ENCODE measurements at places on chromosomes 5 and 9.
A peak's percentile ranks its signal among the peaks of the same experiment; 100 is the strongest.

- DNase-seq: no peak
Observed at GRCh38 chr5:75450069-75450468, 61.4 kb downstream of the CERT1 start.

DNA sequence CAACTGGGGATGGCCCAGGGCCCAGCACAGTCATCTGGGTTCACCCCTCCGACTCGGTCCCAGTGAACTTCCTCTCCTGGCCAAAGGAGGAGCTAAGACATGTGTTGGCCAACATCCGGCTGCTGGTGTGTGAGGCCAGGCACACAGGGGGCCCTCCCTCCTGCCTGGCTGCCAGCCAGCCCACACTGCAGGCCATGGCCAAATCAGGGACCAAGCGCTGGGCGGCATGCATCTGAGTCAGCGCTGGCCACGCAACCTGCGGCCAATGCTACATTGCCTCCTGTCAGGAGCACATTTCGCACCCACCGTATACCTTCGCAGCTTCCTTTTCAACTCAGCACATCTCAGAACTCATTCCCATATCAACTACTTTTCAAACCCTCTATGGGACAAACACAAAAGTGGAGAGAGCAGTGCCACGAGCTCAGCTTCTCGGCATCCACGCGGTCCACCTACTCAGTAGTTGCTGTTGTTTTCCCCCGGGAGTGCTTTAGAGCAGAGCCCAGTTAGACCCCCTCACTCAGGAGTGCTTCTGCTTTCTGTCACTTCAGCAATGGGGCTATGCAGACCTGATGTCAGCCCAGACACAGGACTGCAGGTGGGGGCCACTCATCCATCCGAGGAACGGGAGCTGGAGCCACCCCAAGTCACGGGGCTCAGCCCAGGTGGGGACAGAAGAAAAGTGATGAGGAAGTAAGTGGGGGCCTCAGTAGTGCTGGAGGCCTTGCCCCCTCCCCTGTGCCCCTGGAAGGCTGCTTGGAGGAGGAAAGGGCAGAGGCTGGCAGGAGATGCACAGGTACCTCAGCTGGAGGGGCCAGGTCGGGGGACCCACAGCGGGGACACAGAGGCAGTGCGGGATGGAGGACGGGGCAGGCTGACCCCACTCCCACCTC, 13.9 kb downstream of the NINJ1 start:
- DNase-seq: no peak

- no peak for DNase-seq
Observed at GRCh38 chr9:114888607-114889006, 41.8 kb downstream of the TNFSF8 start.

DNA sequence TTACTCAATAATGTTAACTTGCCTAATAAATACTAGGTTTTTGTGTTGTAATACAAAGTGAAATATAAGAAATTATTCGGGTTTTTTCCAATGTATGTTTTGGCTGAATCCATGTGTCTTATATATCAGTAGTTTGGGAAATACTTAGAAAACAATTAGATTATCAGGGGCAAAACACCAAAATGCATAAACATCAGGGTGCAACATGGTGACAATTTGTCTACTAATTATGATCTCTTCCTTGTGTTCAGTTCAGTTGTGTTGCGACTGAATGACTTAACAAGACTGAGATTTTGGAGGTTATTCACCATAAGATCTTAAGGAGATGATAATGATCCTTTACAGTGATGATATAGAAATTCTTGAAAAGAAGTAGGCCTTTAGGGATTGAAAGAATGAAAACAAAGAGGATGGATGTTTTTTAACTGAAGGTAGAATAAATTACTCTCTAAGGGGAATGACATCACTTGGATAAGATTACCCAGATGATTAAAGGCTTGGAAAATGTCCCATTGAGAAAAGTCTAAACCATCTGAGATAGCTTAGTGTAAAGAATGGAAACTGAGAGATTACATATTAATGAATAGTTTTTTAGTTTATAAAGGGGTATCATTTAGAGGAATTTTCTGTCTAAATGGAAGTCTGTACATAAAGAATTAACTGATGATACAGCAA, 415.8 kb downstream of the SPATA31D1 start:
- no peak for DNase-seq

GRCh38 chr9:6134661-6135180, 80.9 kb upstream of the IL33 start:
- no peak for DNase-seq

- no peak for DNase-seq
Observed at GRCh38 chr5:127297348-127298035, 6.9 kb downstream of the MEGF10 start.

- DNase-seq: peak; percentile 51
Observed at GRCh38 chr9:96139592-96140295, 162.2 kb downstream of the HSD17B3 start.

- DNase-seq: no peak
Observed at GRCh38 chr9:137222190-137223077, at the start of gene RNF208. TSS of gene RNF208 (minus strand) at chr9:137222240. CDS start at chr9:137221212, 1,028 bp downstream.

GRCh38 chr9:87513880-87514535, 16.3 kb downstream of the DAPK1 start:
- no peak for DNase-seq

DNA sequence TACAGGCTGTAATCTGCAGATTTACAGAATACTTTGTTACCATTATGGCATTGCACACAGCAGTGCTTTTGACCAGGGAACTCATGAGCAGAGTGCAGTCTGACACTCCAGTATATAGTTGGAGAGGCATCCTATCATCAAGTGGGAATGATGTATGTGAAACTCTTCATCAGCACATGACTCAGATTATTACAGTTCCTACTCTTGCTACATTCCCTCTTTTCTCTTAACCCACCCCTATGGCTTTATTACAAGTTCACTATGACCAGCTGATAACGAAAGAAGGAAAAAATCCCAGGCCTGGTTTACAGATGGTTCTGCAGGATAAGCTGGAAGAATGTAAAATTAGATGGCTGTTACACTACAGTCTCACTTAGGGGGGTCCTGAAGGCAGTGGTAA, 385.9 kb downstream of the RASEF start:
- DNase-seq: no peak

GRCh38 chr5:64301566-64301965, 135.9 kb downstream of the RNF180 start:
- no peak for DNase-seq
